ENCODE measurements at places on chromosomes 4 and X.

GRCh38 chrX:1274786-1275185, 6.2 kb downstream of the CSF2RA start:
- DNase-seq = no peak

GRCh38 chrX:106955004-106955772, 35.0 kb downstream of the CLDN2 start:
- DNase-seq = no peak

GRCh38 chr4:166257891-166258290, 384.9 kb downstream of the TLL1 start:
- DNase-seq = no peak

DNA sequence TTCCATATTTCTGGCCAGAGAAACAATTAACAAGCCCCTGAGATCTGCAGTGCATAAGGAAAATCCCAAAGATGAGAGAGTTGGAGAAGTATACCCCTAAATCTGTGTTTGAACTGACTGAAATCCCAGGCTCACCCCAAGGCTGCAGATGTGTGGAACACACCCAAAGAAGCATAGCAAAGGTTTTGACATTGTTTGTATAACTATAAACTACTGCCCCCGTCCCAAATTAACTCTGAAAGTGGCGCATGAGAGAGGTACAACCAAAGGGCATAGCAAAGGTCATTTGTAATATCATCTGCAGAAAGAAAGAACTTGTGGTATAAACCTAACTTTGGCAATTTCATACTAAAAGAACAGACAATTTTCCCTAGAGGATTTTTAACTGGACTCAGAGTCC, 157.9 kb downstream of the DCAF12L1 start:
- DNase-seq = no peak

- no peak for DNase-seq
Observed at GRCh38 chr4:68732653-68733466, 62.4 kb upstream of the UGT2B15 start.

GRCh38 chrX:85359051-85359450, 20.4 kb downstream of the POF1B start:
- no peak for DNase-seq

- no peak for DNase-seq
Observed at GRCh38 chr4:3690551-3691152, 75.5 kb upstream of the ADRA2C start.

GRCh38 chr4:105329081-105329480, 144.8 kb downstream of the PPA2 start:
- no peak for DNase-seq

- DNase-seq = no peak
Observed at GRCh38 chr4:125432078-125432477, 117.3 kb downstream of the FAT4 start.

GRCh38 chrX:130704053-130705038, 198.7 kb downstream of the ENOX2 start:
- DNase-seq = peak; percentile 12

DNA sequence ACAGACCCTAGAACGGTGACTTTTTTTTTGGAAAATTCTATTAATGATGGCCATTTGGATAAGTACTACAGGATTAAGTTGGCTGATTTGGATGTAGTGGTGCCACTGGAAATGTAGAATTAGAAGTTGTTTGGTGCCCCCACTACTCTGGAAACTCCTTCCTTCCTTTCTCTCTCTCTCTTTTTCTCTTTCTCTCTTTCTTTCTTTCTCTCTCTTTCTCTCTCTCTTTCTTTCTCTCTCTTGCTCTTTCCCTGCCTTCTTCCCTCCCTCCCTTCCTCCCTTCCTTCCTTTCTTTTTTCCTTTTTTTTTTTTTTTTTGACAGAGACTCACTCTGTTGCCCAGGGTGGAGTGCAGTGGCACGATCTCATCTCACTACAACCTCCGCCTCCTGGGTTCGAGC, 2.7 kb downstream of the GAR1 start:
- DNase-seq = no peak

- DNase-seq = no peak
Observed at GRCh38 chr4:118036336-118036735, 2.0 kb downstream of the NDST3 start.

- no peak for DNase-seq
Observed at GRCh38 chr4:6250984-6251295, 18.7 kb upstream of the WFS1 start.

DNA sequence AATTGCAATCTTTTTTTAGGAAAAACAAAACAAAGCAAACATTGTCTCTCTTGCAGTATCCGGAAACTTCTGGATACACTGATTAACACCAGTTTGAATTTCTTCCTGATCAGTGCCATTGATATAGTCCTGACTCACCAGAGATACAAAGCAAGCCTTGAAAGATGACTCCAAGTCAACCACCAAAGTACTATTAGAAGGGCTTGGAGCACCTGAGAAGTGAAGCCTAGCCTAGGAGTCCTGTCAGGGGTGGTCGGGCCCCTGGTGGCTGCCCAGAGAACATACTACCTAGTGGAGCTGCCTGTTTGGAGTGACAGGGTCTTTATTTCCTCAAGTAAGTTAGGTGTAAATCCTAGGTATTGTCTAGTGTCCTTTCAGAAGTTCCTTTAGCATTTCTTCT, 593.2 kb downstream of the ZNF674 start:
- DNase-seq = no peak

GRCh38 chr4:52076731-52077130, 25.6 kb downstream of the SPATA18 start:
- no peak for DNase-seq

GRCh38 chr4:152294331-152294730, 241.6 kb downstream of the FBXW7 start:
- DNase-seq = no peak

GRCh38 chr4:36286481-36286871, 5.1 kb downstream of the DTHD1 start:
- DNase-seq = no peak

GRCh38 chr4:25096251-25096980, 63.8 kb downstream of the SEPSECS start:
- no peak for DNase-seq

All from K562 (cell line).